Activated CD4-positive, alpha-beta T cell treated with anti-CD3 and anti-CD28 coated beads, Interleukin-2, amount 50 U/mL, for 4 hours (primary cell): ENCODE measurements at places on chromosomes 13 and 19.

- no peak for DNase-seq
Measured at GRCh38 chr13:59679254-59679653, 484.5 kb downstream of the DIAPH3 start.

- DNase-seq, result no peak
Measured at GRCh38 chr19:31913103-31913661, 432.2 kb upstream of the ZNF507 start.

DNA sequence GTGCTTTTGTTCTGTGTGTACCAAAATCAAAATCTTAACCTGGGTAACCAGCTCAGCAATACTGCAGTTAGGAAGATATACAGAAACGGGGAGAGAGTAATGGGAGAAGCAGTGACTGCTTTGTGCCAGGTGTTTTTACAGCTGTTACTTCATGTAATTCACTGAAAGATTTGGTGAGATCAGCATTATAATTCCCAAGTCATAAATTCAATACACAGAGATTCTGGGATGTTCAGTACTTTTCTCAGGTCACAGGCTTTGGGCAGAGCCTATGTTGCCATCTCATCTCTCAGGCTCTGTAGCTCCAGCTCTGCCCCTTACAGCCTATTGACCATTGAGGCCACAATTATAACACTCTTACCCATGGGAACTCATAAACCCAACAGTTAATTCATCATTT lies 138.5 kb downstream of the ZAR1L start:
- DNase-seq, result no peak

DNA sequence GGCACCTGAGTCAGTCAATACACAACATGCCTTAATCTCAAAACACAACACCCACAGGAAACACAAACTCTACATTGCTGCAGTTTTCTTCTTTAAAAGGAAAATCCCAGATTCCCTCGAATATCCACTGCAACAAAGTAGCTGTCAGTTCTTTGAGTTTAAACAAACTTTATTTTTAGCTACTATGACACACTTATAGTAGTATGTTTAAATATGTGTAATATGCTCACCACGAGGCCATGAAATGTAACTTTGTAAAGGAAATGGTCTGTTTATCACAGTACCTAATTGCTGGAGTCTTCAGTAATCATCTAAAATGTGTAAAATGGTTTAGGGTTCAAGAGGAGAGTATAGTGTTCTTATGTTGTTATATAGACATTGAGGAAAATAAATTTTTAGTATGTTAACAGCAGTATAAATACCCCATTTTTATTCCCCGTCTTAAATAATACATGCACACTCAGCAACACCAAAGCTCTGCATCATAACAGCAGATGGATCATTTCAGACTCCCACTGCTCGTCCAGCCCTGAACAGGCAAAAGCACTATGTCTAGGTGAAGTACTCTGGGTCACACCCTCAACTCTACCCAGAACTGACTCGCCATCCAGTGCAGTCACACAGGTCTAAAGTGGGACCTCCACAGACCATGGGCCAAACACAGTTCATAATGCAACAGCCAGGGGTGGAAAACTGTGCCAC lies 20.6 kb downstream of the TUBGCP3 start:
- no peak for DNase-seq

GRCh38 chr19:20171285-20171684 lies 4.3 kb downstream of the ZNF486 start:
- DNase-seq, result no peak

DNA sequence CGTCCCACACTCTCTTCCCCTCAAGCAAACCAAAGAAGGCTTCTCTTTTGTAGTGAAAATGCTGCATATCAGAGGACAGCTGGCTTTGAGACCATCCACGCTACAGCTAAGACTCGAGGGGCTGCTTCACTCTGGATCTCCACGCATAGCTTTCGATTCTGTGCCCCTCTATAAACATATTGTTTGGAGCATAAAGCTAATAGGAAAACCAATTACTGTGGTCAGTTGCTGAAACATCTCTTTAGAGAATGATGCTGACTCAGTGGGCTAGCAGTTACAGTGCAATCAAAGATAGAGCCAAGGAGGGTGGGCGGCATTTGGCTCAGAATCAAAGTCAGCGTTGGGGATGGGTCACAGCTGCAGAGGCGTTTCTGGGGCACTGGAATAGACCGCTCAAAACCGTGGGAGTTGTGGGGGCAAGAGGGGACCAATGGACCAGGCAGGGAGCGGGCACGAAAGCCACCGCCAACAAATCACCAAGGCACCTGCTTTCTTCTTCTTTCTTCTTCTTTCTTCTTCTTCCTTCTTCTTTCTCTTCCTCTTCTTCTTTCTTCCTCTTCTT lies 76.7 kb downstream of the RASL11A start:
- DNase-seq, result no peak

- no peak for DNase-seq
Measured at GRCh38 chr19:38290631-38291147, 13.4 kb upstream of the C19orf33 start.

- DNase-seq, result no peak
Measured at GRCh38 chr19:31154021-31154420, 195.2 kb downstream of the TSHZ3 start.

DNA sequence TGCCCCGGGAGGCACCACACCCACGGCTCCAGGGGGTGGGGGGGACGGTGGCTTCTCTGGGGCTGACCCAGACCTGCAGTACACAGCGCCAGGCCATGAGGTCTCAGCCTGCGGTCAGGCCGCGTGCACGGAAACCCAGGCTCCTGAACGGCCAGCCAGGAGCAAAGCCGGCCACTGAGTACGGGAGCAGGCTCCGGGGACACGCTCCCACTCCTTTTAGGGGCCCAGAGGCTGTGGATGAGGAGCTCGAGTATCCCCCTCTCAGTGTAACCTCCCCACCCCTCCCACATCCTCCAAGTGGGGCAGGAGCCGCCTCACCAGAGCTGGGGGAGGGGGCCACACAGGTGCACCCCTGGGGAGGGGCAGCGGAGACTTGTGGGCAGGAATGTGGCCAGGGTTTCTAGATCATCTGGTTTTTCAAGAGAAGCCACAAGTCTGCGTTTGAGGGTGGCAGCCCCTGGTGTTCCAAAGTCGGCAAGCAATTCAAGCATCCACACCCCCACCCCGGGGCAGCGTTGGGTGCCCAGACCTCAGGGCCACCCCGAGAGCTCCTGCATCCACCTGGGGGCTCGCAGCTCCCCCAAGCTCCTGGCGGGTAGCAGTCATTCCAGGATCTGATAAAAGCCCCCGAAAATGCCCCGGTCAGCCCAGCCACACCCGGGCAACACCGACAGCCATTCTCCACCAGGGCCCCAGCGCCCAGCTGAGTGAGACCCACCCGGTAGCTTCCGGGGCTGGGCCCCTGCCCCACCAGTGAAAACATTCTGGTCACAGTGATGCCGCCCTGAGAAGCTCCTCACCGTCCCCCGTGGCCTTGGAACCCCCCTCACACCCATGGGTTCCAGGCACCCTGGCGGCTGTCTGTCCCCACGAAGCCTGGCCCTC lies 6.1 kb downstream of the SBNO2 start:
- DNase-seq, result no peak

DNA sequence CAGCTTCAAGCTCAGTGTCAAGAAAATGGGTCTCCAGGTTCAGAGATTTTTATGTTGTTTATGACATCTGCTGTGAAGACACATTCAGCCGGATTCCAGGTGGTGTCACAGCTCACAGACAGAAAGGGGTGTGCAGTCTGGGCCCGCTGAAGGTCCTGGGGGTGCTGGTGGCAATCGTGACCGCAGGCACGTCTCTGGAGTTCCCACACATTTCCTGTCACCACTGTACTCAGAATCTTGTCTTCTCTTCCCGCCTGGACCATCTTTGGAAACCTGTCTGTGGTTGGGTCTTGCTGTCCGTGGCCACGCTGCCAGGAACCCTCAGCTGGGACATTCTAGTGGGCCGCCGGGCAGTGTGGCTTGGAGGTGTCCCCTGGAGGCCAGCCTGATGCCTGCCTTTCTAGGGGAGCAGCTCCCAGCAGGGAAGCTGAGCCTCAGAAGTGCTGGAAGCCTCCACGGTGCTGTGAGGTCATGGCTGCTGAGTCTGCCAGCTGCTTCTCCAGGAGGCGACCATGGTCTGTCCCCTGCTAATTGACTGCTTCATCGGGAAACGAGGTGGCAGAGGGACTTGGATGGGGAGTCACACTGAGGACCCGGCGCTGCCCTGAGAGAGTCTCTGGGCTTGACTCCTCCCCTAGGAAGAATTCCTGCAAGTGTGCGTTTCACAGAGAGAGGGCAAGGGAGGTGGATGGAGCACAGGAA lies 3.7 kb downstream of the TEX29 start:
- no peak for DNase-seq

GRCh38 chr19:2602391-2603181 lies 99.9 kb downstream of the GNG7 start:
- no peak for DNase-seq

GRCh38 chr13:83219832-83220231 lies 662.4 kb downstream of the SLITRK1 start:
- no peak for DNase-seq

GRCh38 chr19:1366296-1366695 lies 17.4 kb upstream of the NDUFS7 start:
- no peak for DNase-seq

- DNase-seq, result no peak
Measured at GRCh38 chr13:100594731-100595130, 6.1 kb upstream of the GGACT start.

DNA sequence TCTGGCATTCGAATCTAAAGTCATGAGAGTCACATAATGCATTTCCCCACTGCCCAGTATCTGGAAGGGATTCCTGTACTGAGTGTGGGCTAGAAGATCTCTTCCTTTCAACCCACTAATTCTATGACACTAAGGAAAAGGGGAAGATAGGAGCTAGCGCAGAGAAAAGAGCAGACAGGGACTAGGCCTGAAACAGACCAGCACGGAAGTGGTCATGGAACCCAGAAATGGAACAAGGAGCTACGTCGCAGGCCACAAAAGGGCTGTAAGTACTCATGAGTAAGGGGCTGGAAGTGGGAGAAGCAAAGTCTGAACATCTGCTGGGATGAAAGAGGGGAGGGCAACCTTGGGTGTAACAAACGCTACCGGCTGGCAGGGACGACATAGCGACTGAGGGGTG lies 8.6 kb downstream of the ABCC4 start:
- DNase-seq, result no peak

GRCh38 chr19:16888629-16889365 lies at the start of gene F2RL3:
Gene F2RL3, plus strand, starts transcription at chr19:16888999. Its CDS starts 191 bp downstream, at chr19:16889190.
- DNase-seq, result no peak

DNA sequence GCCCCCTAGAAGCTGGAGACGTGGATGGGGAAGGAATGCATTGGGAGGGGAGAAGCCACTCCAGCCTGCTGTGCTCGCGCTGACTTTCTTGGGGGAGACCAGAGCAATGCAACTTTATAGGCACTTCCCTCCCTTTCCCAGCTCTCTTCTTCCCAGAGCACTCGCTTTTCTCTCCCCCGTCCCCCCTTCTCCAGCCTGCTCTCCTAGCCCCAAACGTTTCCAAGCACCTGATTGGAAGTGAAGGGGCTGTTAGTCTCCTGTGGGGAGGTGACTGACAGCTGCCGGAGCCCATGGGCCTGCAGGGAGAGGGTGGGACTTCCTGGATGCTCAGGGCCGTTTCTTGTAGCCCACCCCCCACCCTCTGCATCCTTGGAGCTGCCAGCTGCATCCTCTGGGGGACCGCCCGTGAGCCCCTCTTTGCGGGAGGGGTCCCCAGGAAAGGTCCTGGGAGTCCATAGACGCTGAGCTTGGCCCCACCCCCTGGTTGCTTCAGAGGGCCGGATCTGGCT lies 2.5 kb downstream of the HDGFL2 start:
- no peak for DNase-seq
